Neural cell (in vitro differentiated cells): ENCODE measurements at places on chromosomes 6 and 20. TPM values are rescaled to one million over a fixed set of nuclear protein-coding genes. Genes with fewer than 3 reads are reported as not detected.

TLDC2 gene
- not detected in 2 replicates for polyA plus RNA-seq

ALDH5A1 gene
- 33.1 and 36.3 TPM in 2 replicates for polyA plus RNA-seq

ADAM33 gene
- not detected in 2 replicates for polyA plus RNA-seq

SLC2A10 gene
- 0.22 TPM in 1 of 2 replicates, not detected in the other for polyA plus RNA-seq

CUL9 gene
- polyA plus RNA-seq = 65.0 and 79.0 TPM in 2 replicates

LTA gene
- 0.56 TPM in 1 of 2 replicates, not detected in the other for polyA plus RNA-seq

ZC2HC1B gene
- 0.34 TPM in 1 of 2 replicates, not detected in the other for polyA plus RNA-seq

TFAP2B gene
- polyA plus RNA-seq = not detected in 2 replicates
